Ovary (tissue), 10 donors: ENCODE measurements at places on chromosomes 11 and 22. TPM values are rescaled to one million over a fixed set of nuclear protein-coding genes. Genes with fewer than 3 reads are reported as not detected.

The FOXRED2 gene
- total RNA-seq, result 23.1 TPM

The A4GALT gene
- total RNA-seq, result 11.7 TPM

The TRIM34 gene
- total RNA-seq, result 8.8 TPM

The APOA4 gene
- total RNA-seq, result not detected

The OR52A1 gene
- not detected for total RNA-seq
